ENCODE measurements at places on chromosomes 3 and 15.

GRCh38 chr3:66012711-66013110 lies 26.0 kb downstream of the MAGI1 start:
- DNase-seq: no peak

GRCh38 chr3:119331661-119332060 lies 37.5 kb downstream of the ARHGAP31 start:
- DNase-seq: no peak

DNA sequence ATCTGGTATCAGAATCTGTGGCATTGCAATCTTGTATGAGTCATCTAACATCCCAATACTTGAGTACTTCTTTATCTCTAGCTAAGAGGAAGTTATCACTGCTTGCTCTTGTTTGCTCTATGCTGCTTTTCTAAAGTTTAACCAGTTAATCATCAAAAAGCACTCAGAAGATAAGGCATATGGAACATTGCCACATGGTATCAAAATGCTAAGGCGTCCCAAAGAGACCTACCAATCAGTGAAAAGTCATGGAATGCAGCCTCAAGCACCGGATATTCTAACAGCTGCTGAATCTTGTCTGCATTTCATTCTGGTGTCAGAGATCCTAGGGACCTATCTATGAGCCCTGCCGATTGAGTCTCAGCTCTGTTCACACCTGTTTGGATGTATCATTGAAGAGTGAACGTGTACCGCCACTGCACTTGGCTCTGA lies 192.8 kb downstream of the ARPP21 start:
- DNase-seq: no peak

- DNase-seq: no peak
Observed at GRCh38 chr3:55486101-55486856, 827 bp downstream of the WNT5A start.

DNA sequence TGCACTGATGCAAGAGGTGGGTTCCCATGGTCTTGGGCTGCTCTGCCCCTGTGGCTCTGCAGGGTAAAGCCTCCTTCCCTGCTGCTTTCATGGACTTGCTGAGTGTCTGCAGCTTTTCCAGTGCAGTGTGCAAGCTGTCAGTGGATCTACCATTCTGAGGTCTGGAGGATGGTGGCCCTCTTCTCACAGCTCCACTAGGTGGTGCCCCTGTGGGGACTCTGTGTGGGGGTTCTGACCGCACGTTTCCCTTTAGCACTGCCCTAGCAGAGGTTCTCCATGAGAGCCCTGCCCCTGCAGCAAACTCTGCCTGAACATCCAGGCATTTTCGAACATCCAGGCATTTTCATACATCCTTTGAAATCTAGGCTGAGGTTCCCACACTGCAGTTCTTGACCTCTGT lies 329.8 kb upstream of the NAALADL2 start:
- DNase-seq: no peak

DNA sequence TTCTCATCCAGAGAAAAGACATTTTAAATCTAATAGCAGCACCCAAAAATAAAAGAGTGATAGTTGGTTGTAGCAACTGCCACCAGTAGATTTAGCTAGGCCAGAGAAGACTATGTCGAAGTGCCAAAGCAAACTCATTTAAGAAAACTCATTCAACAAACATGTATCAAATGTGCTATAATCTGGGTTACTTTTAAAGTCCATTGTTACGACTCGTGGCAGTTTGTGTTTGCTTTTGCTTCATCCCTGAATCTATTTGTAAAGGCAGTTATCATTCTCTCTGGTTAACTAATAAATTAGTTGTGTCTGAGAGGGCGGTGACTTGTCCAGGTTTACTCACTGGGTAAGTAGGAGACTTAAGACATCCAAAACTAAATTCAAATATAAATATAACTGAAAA lies 159.4 kb downstream of the ZIC4 start:
- DNase-seq: no peak

DNA sequence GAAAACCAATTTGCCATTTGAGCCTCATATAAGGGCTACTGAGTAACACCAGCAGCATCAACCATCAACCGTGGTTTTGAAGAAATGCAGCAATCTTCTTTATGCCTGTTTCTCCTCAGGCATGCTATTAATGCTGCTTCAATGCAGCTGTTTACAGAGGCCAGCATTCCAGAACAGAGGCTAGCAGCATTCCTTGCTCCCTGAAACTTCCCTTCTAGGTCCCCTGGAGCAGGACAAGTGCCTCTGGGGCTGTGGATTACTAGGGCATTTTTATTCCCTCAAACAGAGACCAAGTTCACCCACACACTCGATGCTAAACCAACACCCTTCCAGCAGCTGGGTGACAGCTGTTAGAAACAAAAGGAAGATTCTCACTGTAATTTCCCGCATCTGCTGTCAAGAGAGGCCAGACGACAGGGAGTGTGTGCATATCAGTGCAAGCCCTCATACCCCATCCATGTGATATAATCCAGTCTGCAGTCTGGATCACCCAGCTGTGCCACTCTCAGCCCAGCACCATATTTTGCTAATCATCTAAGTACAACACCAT lies 57.5 kb downstream of the HOMER2 start:
- no peak for DNase-seq

GRCh38 chr3:36903119-36903882 lies 41.6 kb downstream of the TRANK1 start:
- no peak for DNase-seq

GRCh38 chr3:100426067-100426682 lies 24.8 kb downstream of the LNP1 start:
- no peak for DNase-seq

DNA sequence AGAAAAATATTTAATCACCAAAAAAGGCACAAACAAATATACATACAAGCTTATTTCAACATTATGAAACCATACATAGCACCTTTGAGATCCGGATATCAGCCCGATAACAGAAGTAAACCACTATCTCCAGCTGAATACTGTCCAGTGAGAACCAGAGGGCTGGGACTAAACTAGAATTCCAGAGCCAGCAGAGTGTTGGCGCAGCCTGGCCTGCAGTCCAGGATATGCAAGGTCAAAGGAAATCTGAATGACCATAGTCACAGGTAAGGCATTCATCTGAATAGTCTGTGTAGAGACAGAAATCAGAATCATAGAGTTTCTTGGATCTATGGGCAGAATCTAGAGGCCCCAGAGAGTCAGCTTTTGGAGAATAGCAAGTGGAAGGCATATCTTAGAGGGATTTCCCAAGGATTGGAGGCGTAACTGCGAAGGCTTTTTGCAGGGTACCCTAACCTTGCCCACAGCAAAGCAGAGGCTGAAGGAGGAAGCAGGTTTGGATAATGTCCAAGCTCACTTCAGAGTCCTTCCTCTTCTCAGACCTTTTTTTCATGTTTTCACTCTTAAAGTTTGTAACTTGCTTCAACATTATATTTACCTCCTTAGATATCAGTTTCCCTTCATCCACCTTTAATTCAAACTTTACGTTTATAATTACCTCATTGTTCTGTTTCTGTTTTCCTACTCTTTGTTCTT lies 32.5 kb upstream of the TP63 start:
- DNase-seq: no peak

DNA sequence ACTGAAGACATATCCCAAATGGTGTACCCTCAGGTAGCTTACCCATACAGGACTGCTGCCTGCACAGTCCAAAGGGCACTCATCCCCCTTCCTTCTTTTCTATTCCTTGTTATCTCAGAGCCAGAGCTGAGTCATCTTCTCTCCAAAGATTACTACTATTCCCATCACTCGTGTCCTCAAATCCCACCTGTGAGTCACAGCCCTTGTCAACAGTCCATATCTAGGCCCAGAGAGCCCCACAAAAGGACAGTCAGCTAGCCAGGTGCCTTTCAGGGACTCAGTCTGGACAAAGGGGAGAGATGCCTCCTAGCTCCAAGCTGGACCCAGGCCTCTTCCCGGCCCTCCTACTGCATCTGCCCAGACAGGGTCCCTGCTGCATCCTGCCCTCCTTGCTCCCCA lies 11.0 kb downstream of the PARP16 start:
- no peak for DNase-seq

- no peak for DNase-seq
Observed at GRCh38 chr3:138615462-138615861, 6.9 kb downstream of the FAIM start.

GRCh38 chr3:123026565-123027291 lies 835 bp downstream of the SEMA5B start:
- DNase-seq: no peak

DNA sequence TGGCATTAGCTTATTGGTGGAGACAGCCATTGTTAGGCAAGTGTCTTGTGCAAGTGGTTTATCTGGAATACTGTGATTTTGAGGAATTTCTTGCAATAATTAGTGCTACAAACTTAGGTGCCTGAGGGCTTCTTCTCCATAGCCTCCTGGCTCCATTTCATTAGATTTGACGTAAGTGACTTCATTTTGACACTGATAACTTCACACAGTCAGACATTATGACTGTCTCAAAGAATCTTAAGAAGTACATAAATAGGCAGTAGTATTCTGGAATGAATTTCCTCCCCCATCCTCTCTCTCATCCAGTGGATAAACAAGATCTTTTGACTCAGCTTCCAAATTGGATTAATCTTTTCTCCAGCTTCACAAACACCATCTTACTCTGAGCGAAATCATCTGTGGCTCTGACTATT lies 19.0 kb downstream of the ARL14 start:
- DNase-seq: no peak

DNA sequence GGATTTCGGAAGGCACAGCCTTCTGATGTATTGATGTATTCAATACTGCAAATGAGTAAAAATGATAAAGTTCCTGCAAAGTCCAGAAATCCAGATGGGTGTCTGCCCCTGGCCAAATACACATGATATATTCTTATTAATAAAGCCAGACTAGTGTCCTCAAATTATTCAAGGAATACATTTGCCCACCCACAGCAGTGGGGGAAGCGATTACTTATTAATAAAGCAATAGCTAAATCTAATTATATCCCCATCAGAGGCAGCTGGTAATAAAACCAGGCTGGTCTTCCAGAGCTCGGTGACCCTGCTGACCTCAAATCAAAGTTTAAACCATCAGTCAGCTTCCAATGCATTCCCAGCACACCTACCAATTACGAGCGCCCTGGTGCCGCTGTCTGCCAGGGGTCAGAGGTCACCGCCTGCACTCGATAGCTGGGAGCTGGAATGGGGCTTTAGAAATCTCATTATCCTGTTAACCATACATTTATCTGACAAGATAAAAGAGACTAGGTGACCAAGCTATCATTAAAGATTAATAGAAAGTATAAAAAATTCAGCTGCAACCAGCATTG lies 330.3 kb downstream of the UACA start:
- no peak for DNase-seq

DNA sequence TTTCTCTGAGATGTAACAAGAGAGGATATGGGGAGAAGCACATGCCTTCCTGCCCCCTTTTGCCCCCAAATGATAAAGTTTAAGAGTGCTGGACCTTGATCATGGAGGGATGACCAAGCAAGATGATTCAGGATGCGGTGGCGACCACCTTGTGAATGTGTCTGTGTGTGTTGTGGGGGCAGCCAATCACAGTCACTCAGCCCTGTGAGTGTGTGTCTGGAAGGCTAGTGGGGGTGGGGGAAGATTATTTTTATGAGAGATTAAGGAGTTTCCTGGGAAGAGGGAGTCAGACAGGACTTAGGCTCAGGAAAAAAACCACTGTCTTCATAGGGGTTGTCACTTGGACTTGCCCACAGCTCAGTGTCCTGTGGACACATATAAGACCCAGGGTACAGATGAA lies 57.8 kb upstream of the KY start:
- no peak for DNase-seq

DNA sequence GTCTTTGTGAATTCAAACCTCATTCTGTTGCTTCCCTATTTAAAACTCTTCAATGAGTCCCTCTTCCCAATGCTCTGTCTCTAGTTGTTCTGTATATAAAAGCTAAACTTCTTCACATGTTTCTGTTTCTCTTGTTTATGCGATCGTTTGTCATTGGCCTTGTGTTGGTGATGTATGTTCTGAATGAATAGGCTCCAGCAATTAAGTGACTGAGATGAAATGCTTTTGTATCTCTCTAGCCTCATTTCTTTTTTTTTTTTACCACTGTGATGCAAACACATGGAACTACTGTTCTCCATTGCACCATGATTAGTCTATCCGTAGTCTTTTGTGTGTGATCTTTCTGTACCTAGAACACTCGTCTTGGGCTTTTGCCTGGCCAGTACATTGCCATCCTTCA lies 380.5 kb upstream of the TPRG1 start:
- DNase-seq: no peak

GRCh38 chr3:83250613-83251012 lies 1489.2 kb upstream of the GBE1 start:
- no peak for DNase-seq

GRCh38 chr15:70453766-70454165 lies 309.6 kb downstream of the UACA start:
- DNase-seq: no peak

- no peak for DNase-seq
Observed at GRCh38 chr15:63612300-63612699, 15.1 kb downstream of the FBXL22 start.

DNA sequence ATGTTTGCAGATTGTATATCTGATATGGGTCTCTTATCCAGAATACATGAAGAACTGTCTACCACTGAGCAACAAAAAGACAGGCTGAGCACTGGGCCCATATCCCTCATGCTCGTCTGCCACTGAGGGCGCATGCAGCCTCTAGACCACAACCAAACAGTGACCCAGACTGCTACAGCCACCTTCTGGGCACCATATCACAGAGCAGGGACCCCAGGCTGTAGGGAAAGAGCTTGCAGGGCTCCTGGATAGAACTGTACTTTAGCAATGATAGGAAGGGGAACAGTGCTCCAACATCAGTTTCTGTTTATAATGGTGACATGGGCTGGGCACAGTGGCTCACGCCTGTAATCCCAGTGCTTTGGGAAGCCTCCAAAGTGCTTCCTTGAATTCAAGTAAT lies 40.2 kb upstream of the TMEM87A start:
- no peak for DNase-seq

DNA sequence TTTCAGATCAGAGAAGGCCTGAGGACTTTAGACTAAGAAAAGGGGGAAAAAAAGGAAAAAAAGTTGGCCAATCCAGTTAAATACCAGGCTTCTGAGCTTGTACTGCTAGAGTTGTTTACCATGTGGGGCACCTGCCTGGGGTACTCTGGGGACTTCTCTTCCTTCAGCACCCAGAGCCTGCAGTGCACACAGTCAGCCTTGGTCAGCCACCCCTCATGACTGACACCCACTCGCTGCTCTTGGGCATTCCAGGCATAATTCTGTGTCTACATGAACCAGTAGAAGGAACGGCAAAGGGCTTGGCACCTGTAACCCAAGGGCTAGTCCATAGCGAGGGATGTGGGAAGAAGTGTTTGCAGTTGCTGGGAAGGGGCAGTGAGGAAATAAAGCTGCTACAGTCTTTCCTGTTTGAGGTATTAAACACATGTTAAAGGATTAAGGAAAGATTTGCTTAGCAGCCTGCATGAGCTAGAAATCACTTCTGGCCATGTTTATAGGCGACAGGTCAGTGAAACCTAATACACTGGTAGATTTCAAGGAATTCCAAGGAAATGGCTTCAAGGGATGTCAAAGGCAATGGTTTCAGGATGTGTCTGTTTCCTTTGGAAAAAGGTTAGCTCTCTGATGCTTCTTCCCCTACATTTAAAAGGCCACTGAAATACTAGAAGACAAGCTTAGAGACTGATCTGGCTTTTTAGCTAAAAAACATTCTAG lies 232.5 kb downstream of the CHST2 start:
- no peak for DNase-seq

- no peak for DNase-seq
Observed at GRCh38 chr15:39888243-39888642, 31.8 kb downstream of the GPR176 start.

- no peak for DNase-seq
Observed at GRCh38 chr3:78221796-78222195, 1181.9 kb downstream of the ROBO2 start.

GRCh38 chr15:99708563-99708962 lies 24.7 kb downstream of the LYSMD4 start:
- no peak for DNase-seq

- DNase-seq: no peak
Observed at GRCh38 chr15:65287520-65287855, 805 bp upstream of the PARP16 start.
